ENCODE measurements at places on chromosomes 5 and 9. TPM values are rescaled to one million over a fixed set of nuclear protein-coding genes. Genes with fewer than 3 reads are reported as not detected.

DNA sequence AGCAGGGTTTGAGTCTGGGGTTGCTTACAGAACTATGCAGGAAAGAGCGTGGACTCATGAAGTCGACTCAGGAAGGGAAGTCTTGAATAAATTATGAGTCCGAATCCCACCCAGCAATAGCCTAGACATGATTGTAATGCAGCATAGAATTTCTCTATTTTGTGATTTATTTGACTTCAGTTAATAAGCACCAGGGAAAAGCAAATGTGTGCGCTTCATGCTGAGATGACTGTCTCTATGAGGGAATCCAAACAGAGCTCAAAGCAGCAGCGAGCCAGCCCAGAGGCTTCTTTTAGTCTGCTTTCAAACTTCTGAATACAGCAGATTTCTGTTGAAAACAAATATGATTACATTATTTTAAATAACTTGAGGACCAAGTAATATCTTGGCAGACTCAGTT, 188.0 kb downstream of the SEMA6A start:
- no peak for DNase-seq

DNA sequence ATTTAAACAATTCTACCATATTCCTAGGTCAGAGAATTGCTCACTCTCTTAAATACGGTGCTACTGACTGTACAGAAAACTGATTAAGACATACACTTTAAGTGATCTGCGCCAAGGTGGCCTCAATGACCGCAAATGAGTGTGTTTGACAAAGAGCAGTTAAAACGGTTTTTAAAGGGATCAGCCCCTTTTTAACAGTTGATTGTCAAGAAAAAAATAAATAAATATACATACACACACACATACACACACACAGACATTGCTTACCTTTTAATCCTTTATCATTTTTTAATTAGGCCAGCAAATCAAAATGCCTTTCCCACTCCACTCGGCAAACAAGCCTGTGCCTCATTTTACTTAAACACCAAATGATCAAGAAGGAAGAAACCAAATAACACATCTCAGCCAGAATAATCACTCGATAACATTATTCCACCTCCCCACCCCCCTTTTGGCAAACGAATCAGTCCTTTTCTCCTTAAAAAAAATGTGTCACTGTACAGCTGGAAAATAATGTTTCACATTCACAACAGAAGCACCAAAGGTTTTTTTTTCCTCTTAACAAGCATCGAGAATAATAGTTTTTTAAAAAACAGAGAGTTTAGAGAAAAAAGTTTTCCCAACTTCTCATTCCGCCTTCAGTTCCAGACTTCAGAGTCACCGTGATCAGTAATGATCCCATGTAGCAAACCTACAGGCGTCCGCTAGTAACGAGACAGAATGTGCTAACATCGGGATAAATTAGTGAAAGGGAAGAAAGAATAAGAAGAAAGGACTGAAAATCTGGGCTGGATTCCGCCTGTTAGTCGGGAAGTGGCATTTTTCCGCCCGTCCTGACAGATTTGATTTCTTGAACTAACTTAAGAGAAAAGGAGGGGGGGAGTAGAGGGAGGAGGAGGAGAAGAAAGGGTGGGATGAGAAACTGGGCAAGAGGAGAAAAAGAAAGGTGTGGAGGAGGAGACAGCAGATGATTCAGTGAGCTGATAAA, at the start of gene ZNF608:
Gene ZNF608, minus strand, starts transcription at position 712 of the 988 bp plus-strand sequence. CDS start 1,650 bp downstream, outside the sequence.
- DNase-seq, result no peak

DNA sequence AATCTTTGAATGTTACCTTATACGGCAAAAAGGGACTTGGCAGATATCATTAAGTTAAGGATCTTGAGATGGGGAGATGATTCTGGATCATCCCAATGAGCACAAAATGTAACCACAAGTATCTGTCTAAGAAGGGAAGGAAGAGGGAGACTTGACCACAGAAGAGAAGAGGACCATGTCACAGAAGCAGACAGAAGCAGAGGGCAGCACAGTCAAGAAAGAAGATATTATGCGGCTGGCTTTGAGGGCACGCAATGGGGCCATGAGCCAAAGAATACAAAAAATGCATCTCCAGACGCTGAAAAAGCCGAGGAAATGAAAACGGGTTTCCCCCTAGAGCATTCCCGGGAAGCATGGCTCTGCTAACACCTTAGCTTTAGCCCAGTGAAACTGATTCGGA, 225.3 kb downstream of the NR2F1-AS1 start:
- no peak for DNase-seq

- no peak for DNase-seq
These were observed 240.7 kb downstream of the CSNK1G3 start for GRCh38 chr5:123752552-123753179.

GRCh38 chr5:149760854-149761187, 30.7 kb downstream of the PPARGC1B start:
- no peak for DNase-seq

- DNase-seq, result no peak
These were observed 196.9 kb downstream of the TSSK1B start for GRCh38 chr5:113237893-113238292.

GPR151 gene
- not detected for total RNA-seq

Measured in glutamatergic neuron (in vitro differentiated cells).